ENCODE measurements at places on chromosomes 6 and 20. TPM values are rescaled to one million over a fixed set of nuclear protein-coding genes. Genes with fewer than 3 reads are reported as not detected.

PLEKHG1 gene
- total RNA-seq = 62.7 TPM

APCDD1L gene
- total RNA-seq = 1.7 TPM

OR2H1 gene
- not detected for total RNA-seq

PRL gene
- total RNA-seq = not detected

LY6G6C gene
- not detected for total RNA-seq

C4A gene
- total RNA-seq = 258 TPM

- peak; percentile 75 for DNase-seq
Observed at GRCh38 chr20:63697868-63698545, 1.6 kb downstream of the TNFRSF6B start.

- DNase-seq = peak; percentile 48
Observed at GRCh38 chr6:333379-334002, 41.2 kb downstream of the DUSP22 start.

- no peak for DNase-seq
Observed at GRCh38 chr20:18986146-18986830, 172.7 kb downstream of the SCP2D1 start.

- DNase-seq = no peak
Observed at GRCh38 chr20:58481481-58482021, 33.6 kb downstream of the APCDD1L start.

- no peak for DNase-seq
Observed at GRCh38 chr6:4172368-4172767, 37.0 kb upstream of the ECI2 start.

- no peak for DNase-seq
Observed at GRCh38 chr6:140806431-140806830, 1326.3 kb upstream of the GJE1 start.

GRCh38 chr6:132265451-132266097 is 135.7 kb downstream of the MOXD1 start:
- no peak for DNase-seq

- DNase-seq = no peak
Observed at GRCh38 chr6:148590883-148591282, 155.9 kb upstream of the UST start.

- DNase-seq = no peak
Observed at GRCh38 chr6:125570526-125570925, 178.9 kb upstream of the HEY2 start.

DNA sequence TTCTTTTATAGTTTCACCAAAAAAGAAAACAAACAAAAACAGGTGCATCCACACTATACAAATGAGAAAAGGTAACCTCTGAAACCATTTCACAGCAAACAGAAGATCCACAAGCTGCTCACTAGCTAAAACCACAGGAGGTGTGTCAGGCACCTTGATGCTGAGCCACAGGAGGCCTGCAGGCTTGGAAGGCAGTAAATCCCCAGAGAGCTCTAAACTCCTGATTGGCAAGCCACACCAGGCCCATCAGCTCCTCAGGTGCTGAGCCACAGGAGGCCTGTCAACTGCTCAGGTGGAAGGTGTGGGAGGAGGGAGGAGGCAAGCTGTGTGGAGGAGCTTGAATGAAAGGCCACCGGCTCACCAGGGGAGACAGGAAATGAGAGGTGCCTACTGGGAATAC is 273.0 kb downstream of the PKHD1 start:
- no peak for DNase-seq

All from aorta (tissue), 5 donors.